ENCODE measurements at places on chromosomes 5 and 9.

DNA sequence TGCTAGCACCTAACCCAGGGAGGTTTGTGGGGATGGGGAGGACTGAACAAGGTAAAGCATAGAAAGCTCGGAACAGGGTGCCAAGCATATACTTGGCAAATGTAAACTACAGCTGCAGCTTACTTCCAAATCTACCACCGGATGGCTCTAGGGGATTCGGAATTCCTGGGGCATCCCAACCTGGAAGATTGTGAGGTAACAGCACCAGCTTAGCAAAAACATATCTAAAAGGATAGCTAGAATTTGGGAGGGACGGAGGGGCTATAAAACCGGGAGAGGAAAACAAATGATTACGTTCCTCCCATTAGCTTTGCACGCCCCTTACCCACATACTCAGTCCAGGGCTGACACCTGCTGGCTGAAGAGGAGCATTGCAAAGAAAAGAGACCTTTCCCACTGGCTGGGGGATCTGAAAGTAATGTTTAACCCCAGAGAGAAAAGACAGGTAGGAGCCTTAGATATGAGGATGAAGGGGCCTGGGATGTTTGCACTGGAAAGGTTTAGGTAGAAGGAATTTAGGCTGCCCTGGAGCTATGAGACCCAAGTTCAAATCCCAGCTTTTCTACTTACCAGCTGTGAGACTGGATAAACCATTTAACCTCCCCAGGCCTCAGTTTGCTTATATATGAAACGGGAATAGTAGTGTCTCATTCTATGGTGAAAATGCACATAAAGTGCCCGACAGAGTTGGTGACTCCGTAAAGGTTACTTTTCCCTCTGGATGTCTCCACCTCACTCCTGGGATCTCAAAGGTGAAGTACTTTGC is 73.6 kb downstream of the FAM114A2 start:
- peak; percentile 39 for DNase-seq

GRCh38 chr5:171857489-171857876 is 71.9 kb downstream of the SMIM23 start:
- no peak for DNase-seq

DNA sequence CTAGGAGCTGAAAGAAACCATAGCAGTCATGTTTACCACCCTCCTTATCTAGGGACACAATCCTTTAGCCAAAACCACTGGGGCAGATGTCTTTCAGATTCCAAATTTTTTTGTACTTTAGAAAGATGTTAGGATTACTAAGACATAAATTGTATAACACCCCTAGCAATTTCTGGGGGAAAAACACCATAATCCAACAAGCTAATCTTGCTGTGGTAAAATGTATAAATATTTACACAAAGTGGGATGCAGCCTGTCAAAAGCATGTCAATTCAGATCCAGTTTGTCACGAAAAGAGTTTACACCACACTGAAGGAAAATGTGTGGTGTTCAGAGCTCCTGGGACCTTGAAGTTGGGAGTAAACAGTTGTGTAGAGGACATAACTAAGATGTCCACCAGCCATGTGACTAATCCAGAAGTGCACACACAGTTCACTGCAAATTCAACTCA is 274.3 kb downstream of the ADAMTSL1 start:
- DNase-seq: no peak

- DNase-seq: no peak
These were observed 107.5 kb downstream of the ANXA1 start for GRCh38 chr9:73259086-73259696.

- DNase-seq: no peak
These were observed 4.6 kb downstream of the ZNF622 start for GRCh38 chr5:16461026-16461425.

- DNase-seq: no peak
These were observed 38.9 kb downstream of the BICD2 start for GRCh38 chr9:92725766-92726165.

GRCh38 chr5:150345716-150346115 is 11.8 kb upstream of the TCOF1 start:
- no peak for DNase-seq

DNA sequence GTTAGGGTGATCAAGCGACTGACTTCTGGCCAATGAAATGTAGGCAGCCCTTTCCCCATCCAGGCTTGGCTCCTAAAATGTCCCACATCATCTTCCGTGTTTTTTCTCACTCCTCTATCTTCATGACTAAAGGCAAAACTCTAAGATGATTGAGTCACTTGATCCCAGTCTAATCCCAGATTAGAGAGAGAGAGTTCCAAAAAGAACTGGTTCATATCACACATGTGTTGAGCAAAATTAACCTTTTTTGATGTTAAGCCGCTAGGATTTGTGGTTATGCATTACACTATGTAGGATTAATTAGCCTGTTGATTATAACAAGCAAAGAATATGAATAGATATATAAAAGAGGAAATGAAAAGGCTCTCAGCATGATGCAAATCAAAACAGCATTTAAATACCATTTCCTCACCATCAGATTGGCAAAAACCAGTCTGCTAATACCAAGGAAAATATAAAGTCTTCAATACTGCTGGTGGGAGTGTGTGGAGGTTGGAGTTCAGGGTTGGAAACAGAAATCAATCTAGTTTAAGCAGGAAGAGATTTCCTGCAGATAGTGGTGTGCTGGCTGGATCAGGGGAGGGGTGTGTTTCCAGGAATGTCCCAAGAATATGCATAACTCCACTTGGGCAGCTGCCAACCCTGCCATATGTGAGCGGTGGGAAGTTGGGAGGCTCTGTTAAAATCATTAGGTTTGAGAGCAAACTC is 187.6 kb upstream of the S1PR3 start:
- DNase-seq: no peak

DNA sequence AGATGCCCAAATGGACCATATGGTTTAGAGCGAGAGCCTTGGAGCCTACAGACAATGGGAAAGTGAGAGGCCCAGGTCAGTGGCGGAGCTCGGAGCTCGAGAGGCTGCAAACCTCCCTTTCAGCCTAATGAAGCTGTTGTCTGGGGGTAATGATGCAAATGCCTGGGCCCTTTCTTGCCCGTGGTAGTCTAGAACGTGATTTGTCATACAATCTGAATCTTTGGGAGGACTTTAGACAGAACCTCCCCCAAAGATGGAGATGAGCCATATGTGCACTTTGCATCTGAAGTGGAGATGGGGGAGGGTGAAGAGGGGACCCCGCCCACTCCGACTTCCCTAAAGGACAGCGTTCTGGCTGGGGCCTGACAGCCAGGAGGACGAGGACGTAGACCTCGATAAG is 10.3 kb upstream of the NEUROG1 start:
- DNase-seq: no peak

Data from NCI-H187 (cell line).